ENCODE measurements at places on chromosomes 12 and 14.
A peak's percentile ranks its signal among the peaks of the same experiment; 100 is the strongest.

DNA sequence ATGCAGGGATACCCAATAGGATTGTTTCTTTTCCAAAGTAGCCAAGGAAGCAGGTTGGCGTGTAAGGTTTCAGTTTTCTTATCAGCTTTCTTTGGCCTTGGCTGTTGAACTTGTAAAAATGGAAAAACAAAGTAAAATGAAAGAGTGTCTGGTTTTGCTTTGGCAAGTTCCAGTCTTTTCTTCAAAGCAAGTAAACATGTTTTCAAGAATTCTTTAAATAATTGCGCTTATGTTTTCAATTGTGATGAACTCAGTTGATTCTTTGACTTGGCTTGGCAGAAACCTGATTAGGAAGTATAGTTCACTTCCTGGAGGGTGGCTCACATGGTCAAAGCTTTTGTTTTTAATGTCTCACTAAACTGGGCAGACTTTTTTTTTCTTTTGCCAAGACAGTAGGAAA, 112.2 kb upstream of the USP44 start:
- no peak for DNase-seq

GRCh38 chr12:21941506-21942376, 515 bp upstream of the ABCC9 start:
- peak; percentile 70 for DNase-seq

DNA sequence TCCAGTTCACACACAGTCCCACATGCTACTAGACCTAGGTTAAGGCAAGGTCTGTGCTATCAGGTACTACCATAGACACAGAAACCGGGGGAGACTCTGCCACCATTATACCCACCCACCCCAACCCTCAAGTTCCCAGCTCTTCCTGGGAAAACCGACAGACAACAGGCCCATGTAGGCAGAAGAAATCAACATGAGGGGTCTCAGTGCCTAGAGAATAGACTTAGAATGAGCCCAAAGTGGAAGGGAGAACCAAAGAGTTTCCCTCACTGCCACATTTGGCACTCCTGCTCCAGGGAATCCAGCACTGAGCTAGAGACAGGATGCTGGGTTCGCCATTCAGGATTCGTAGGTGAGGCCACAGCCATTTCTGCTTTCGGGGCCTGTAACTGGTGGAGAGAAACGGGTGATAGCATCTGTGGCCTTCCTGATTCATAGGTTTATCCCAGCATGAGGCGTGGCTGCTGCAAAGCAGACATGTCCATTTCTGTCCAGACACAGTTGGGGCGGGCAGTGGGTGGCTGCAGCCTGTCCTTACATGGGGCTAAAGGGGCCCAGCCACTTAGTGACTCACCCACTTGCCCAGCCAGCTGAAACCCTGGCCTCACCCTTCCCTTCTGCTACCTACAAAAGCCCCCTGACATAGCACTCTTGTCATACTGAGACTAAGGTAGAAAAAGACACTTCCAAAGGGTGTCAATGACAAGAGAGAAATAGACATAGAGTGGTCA, 69.4 kb downstream of the IRF2BPL start:
- DNase-seq = no peak

DNA sequence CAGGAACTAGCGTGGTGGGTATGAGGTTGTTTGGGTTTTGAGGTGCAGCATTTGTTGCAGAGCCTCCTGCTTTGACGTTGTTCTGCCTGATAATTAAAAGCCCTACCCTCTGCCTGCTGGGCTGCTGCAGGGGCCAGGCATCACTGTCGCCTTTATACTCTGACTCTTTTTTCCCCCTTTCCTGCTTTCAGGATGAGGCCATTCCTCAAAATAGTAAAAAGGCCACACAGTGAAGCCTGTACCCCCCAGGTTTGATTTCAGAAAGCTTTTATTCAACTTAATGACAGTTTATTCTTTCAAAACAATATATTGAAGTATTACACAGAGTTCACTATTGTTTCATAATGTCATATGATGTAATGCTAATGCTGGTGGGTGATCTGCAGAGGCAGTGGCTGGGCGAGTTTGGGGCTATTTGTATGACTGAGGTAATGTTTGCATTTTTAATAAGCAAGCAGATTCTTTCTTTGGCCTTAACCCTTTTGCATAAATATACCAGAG, 9.1 kb downstream of the BORCS5 start:
- no peak for DNase-seq

Measured in mesendoderm (in vitro differentiated cells).